Astrocyte (in vitro differentiated cells and primary cell): ENCODE measurements at places on chromosomes 13 and 19.

- DNase-seq, result no peak
Observed at GRCh38 chr19:45160870-45161737, at the start of gene NKPD1. Gene NKPD1, minus strand, starts transcription at chr19:45160982. Its CDS starts 832 bp downstream, at chr19:45160150.

DNA sequence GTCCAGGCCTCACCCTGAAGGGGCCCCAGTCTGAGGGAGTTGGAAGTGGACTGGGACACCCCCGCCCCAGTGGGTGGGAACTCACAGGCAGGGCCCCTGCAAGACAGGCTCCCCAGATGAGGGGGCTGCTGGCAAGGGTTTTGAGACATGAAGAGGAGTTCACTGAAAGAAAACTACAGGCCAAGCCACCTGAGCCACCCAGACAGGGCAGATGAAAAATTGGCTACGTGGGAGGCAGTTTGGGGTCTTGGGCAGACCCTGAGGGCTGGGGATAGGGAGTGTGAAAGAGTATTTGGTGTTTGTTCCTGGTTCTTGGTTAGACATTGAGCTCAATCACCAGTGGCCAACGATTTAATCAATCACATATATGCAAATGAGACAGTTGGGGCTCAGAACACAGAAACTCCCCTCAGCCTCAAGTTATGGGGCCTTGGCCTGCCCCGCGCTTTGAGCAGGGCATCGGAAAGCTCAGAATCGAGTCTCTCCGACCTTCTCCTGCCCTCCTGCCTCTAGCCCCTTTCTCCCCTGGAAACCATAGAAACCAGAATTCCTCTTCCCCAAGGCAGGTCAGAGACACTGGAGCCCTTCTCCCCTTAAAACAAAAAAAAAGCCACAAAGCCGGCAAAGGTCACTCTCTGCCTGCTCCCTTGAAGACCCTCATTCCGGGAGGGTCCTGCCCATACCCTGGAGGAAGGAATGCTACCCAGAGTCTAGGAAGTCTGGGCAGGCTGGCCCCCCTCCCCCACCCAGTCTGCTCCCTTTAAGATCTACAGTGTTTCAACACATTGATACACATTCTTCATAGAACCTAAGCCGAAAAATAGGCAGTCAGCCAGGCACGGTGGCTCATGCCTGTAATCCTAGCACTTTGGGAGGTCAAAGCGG, 1.3 kb upstream of the ISYNA1 start:
- DNase-seq, result peak; percentile 40

- peak; percentile 10 for DNase-seq
Observed at GRCh38 chr19:47272448-47273312, 2.0 kb upstream of the INAFM1 start.

DNA sequence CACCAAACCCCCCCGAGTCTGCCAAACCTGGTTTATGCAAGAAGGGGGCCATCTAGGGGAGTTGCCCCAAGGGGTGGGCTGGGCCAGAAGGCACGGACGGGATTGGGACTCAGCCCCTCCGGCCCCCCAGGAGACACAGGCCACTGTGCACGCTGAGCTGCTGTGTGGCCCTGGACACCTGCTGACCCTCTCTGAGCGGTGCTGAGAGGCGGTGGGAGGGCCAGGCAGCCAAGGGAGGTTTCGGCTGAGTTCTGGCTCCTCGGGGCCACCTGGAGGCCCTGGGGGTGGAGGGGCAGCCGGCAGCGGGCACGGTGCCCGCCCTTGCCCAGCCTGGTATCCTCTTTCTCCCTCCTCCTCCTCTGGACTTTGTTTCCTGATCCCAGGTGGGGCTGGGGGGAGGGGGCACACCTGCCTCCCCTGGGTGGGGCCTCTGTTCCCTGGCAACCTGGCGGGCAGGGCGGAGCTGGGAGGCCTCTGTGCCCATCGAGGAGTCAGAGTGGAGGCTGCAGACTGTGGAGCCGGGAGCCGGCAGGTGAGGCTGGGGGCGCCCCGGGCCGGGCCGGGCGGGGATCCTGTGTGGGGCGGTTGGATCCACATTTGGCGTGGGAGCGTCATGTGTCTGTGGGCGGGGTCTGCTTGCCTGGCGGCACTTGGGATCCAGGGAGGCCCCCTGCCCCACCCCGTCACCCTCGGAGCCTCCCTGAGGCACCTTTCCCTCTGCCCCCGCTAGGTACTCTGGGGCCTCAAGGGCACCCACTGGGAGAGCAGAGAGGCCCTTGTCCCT, at the start of gene MISP:
Gene MISP, plus strand, starts transcription at position 473 of the 784 bp plus-strand sequence. CDS start 5,835 bp downstream, outside the sequence.
- DNase-seq, result no peak

DNA sequence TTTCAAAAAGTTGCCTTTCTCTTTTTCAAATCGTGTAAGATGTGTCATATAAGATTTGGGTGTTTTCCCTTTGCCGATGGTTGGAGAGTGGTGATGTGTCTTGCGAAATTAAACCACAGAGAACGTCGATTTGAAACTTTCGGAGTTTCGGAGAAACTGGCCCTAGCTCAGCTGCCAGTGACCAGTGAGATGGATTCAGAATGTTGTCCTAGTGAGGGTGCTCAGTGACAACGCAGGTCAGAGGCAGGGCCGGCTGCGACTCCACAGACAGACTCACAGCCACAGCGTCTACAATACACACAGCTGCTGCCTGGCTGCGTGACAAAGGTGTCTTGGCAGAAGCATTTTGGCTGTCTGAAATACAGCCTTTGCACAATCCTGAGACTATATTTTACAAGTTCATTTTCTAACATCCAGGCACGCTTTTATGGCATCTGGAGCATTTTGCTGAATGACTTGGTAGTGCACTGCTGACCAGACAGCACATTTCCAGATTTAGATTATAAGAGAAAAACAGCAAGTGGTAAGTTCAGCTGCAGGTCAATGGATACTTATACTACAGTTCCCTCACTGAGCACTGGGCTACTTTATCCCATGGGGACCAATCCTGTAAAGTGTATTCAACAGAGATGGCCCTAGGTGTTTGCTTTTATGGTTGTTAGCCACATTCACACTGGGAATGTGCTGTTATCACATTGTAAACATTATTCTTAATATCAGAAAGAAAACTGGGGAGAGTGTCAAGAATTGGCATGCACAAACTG, 207.5 kb downstream of the KCNRG start:
- peak; percentile 76 for DNase-seq

DNA sequence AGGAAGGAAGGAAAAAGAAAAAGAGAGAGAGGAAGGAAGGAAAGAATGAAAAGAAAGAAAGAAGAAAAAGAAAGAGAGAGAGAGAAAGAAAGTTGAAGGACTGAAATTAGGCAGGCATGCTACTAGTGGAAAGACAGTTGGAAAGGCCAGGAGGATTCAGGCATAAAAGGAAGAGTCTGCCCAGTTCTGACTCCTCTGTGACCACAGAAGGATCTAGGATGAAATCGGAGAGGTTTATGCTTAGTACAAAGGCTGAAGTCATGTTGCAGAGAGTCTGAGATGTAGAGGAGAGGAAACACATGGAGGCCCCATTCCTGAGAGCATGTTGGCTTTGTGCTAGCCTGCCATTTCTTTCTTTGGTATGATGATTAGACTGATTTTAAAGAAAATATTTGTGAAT, 246.5 kb upstream of the ARGLU1 start:
- no peak for DNase-seq

DNA sequence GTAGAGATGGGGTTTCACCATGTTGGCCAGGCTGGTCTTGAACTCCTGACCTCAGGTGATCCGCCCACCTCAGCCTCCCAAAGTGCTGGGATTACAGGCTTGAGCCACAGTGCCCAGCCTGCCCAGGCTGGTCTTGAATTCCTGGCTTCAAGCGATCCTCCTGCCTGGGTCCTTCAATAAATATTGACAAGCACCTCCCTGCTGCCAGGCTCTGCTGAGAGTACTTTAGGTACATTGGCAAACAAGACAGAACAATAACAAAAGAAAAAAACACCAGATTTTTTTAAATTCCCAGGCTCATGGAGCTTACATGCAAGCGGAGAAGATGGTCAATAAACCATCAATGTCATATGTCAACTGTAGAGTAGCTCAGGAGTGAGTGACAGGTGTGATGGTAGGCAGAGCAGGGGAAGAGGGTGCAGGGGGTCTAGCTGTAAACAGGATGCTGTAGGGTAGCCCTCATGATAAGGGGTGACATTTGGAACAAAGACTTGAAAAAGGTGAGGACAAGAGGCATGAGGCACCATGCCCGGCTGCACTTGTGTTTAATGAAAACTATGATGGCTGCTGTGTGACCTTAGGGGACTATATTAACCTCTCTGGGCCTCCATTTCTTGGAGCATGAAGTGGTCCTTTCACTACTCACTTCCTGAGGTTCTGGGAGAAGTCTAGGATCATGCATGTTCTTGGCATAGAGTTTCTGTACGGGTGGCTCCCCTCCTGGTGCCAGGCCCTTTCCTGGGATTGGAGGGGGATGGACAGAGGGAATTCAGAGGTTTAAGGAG, 19.6 kb downstream of the SULT2B1 start:
- DNase-seq, result no peak

DNA sequence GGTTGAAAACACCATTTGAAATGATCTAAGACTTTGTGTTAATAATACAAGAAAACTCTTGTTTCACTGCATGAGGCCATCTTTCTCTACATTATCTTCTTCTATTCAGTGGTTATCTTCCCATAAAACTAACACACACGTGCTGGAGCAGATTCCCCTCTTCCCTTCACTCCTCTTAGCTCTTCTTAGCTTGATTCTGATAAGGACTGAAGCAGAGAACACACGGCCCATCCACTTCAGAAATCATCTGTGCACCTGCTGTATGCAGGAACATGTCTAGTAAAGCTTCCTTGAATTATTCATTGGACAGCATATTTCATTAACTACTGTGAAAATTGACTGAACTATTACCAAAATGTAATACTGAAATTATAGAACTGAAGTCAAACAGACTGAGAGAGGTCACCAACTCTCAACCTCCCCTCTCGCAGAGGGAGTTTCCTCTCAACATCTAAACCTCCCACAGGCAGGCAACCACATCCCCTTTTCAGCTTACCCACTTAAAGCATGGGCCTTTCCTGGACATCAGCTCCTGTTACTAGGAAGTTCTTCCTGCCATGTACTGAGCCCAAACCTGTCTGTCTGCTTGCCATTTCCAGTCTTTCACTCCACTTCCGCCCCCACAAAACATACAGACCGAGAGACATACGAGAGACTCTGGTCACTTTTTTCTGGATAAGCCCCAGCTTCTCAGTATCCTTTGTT, 113.9 kb downstream of the CRYL1 start:
- DNase-seq, result no peak

- DNase-seq, result no peak
Observed at GRCh38 chr13:20373861-20374260, 141.7 kb upstream of the GJB6 start.

- no peak for DNase-seq
Observed at GRCh38 chr19:31570718-31571117, 221.5 kb upstream of the TSHZ3 start.

DNA sequence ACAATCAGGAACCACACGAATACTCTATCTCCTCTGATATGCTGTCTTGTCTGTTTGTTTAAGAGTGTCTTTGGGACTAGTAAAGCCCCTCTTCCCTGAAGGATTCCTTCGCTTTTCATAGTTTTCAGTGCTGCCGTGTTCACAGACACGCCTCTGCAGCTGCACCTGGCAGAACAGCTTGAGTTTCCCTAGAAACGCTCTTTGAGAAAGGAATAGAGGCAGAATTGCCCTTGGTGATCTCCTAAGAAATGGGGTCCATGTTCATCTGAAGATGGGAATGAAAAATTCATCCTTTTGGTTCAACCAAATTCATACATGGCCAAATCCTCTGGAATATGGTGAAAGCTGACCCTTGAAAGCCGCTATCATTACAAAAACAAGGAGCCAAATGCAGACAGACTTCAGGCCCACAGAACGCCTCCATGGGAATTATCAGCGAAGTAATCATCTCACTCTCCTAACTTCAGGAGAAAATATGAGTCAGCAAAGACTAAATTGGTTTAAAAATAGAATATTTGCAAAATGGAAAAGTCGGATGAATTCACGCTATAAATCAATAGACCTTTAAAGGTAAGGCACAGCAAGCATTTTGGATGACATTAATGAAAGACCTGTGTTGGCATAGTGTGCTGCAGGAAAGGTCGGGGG, 5.5 kb downstream of the SACS start:
- DNase-seq, result peak; percentile 87

DNA sequence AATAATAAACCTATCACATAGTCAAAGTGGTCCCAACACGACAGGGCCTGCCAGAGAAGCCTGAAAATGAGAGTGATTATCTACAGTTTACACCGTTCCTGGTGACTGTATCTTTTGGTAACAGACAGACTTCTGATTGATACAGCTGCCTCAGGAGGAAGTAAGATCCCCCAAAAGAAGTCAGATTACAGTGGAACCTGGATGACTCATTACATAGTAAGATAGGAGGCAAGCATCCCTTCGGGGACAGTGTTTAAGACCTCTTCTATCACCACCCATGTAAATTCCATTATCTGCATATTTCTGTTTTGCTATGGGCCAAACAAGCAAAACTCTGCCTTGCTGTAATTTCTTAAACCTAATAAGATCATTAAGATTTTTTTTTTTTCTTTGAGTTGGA, 44.0 kb upstream of the FLT1 start:
- DNase-seq, result no peak

DNA sequence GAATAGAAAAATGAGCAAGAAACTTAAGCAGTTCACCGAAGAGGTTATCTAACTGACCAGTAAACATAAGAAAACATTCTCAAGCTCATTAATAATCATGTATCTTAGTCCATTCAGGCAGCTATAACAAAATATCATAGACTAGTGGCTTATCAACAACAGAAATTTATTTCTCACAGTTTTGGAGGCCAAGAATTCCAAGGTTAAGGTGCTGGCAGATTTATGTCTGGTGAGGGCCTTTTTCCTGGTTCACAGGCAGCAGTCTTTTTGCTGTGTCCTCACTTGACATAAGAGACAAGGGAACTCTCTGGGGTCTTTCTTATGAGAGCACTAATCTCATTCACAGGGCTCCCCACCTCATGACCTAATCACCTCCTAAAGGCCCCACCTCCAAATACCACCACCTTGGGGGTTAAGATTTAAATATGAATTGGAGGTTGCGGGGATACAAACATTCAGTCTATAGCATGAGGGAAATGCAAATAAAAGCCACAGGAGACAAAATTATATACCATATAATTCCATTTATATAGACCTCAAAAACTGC, 123.6 kb downstream of the ZAR1L start:
- no peak for DNase-seq

DNA sequence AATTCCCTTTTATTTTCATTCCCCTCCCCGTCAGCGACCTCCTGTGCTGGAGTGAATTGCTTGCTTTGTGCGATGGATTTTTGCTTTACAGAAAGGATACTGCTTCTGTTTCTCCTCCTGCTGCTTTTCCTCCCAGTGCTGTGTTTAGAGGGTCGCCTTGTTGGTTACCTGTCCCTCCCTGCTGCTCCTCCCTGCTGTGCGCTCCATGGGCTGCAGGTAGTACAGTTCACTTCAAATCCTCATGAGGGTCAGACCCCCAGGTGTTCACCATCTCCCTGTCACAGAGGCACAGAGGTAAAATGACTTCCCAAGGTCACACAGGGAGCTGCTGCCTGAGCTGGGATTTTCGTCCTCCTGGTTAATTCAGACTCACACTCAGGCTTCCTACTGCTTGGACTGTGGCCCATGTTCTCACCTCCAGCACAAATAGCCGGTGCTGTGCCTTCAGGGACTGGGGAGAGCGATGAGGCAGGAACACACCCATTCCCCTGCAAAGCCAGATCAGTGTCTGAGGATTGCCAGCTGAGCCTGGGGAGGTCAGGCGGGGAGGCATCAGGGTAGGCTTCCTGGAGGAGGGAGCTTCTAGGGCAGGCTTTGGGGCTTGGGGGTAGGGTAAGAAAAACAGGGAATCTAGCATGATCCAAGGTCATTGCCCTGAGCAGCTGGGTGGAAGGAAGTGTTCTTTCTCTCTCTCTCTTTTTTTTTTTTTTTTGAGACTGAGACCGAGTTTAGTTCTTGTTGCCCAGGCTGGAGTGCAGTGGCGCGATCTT, 14.4 kb downstream of the BICRA start:
- DNase-seq, result no peak
